ENCODE measurements at places on chromosomes 13 and 19. TPM values are rescaled to one million over a fixed set of nuclear protein-coding genes. Genes with fewer than 3 reads are reported as not detected.

DNA sequence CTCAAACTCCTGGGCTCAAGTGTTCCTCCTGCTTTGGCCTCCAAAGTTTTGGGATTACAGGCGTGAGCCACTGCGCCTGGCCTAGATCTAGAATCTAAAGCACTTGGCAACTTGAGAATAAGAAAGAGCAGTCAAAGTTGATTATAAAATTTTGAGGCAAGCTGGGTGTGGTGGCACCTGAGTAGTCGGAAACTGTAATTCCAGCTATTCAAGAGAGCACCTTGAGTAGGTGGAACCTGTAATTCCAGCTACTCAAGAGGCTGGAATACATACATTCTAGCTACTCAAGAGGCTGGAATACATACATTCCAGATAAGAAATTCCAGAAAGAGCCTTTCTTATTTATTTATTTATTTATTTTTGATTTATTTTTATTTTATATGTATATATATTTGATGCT, 8.3 kb upstream of the NAA16 start:
- no peak for DNase-seq
- no peaks in the 10 kb centered on the region for H3K4me1 ChIP-seq
- H3K36me3 ChIP-seq: no peaks in the 10 kb centered on the region
- H3K27ac ChIP-seq: no peak overlapping the region
- no peaks in the 10 kb centered on the region for H3K27me3 ChIP-seq

GRCh38 chr13:91302111-91302510, 45.4 kb upstream of the MIR17HG start:
- no peak for DNase-seq
- no peaks in the 10 kb centered on the region for H3K4me1 ChIP-seq
- H3K36me3 ChIP-seq: no peaks in the 10 kb centered on the region
- no peaks in the 10 kb centered on the region for H3K27me3 ChIP-seq
- no peak overlapping the region for H3K27ac ChIP-seq
- no peak overlapping the region for H3K4me3 ChIP-seq

- H3K36me3 ChIP-seq: no peaks in the 10 kb centered on the region
- no peaks in the 10 kb centered on the region for H3K27me3 ChIP-seq
- no peak overlapping the region for H3K27ac ChIP-seq
- no peaks in the 10 kb centered on the region for H3K4me1 ChIP-seq
Measured at GRCh38 chr13:113809934-113810333, 50.9 kb downstream of the TMEM255B start.

DNA sequence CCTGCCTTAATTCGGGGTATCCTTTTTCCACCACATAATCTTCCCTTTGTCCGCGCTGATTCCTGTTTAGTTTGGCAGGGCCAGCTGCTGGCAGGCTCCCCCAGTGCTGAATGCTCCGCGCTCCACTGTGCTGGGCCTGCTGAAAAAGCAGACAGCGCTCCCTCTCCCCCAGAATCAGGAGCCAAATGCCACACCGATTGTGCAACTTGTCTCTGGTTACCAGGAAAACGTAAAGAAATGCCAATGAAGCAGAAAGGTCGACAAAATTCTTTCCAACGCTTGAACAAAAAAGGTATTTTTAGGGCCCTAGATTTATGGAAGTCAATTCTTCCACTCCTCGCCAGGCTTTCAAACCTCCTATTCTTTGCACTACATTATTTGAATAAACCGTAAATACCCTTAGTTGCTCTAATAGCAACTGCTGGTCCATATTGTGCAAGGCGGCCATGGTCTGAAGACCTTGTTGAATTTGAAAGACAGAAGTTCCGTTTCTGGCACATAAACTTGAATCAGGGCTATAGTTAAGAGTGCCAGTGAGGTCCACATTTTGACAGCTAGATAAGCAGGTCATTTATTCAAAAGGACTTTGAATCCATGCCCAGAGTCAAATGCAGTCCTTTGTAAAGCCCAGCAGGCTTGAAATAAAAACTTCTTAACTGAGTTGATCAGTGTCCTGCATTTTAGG, 206.7 kb upstream of the RFC3 start:
- H3K27me3 ChIP-seq: no peaks in the 10 kb centered on the region
- no peaks in the 10 kb centered on the region for H3K36me3 ChIP-seq
- no peak overlapping the region for H3K4me3 ChIP-seq
- peak overlapping the region; percentile 67 for H3K27ac ChIP-seq

ZIC2 gene
- not detected for total RNA-seq

DNA sequence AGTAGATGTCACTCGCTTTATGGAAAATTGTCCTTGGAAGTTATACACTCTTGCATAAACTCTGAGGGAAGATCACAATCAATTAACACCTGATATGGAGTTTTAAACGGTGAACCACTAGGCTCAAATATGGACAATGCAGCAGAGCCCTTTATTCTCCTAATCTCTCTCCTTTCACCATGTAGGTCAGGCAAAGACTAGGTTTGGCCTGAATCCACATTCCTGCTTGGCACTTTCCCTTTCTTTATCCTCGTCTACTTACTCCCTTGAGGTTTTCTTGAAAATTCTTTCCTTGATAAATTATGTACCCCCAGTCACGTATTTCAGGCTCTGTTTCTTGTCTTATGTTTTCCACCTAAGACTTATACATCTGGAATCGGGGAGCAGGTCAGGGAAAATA, 751.7 kb downstream of the DACH1 start:
- no peak overlapping the region for H3K27ac ChIP-seq
- DNase-seq: no peak
- H3K27me3 ChIP-seq: no peaks in the 10 kb centered on the region
- H3K4me3 ChIP-seq: no peak overlapping the region

- no peak overlapping the region for H3K27ac ChIP-seq
- H3K4me1 ChIP-seq: no peaks in the 10 kb centered on the region
- H3K27me3 ChIP-seq: peaks cover 18% of the 10 kb centered on the region
- H3K4me3 ChIP-seq: no peak overlapping the region
- no peaks in the 10 kb centered on the region for H3K36me3 ChIP-seq
Measured at GRCh38 chr19:7744199-7744786, 3.0 kb downstream of the CD209 start.

ONECUT3 gene
- not detected for total RNA-seq

LRRC25 gene
- total RNA-seq: 3.3 TPM

ZNF99 gene
- not detected for total RNA-seq

- peak overlapping the region; percentile 99 for H3K27ac ChIP-seq
- no peaks in the 10 kb centered on the region for H3K36me3 ChIP-seq
- H3K4me1 ChIP-seq: peaks cover 48% of the 10 kb centered on the region
- no peak for DNase-seq
- H3K4me3 ChIP-seq: no peak overlapping the region
- H3K27me3 ChIP-seq: no peaks in the 10 kb centered on the region
Measured at GRCh38 chr19:47107202-47107952, 6.2 kb downstream of the ZC3H4 start.

- H3K36me3 ChIP-seq: no peaks in the 10 kb centered on the region
- peak; percentile 32 for DNase-seq
- H3K4me1 ChIP-seq: peaks cover 5% of the 10 kb centered on the region
- H3K27ac ChIP-seq: no peak overlapping the region
Measured at GRCh38 chr13:109412283-109412901, 374.0 kb downstream of the IRS2 start.

- H3K27ac ChIP-seq: no peak overlapping the region
- DNase-seq: no peak
- H3K4me3 ChIP-seq: no peak overlapping the region
- H3K27me3 ChIP-seq: peaks cover 4% of the 10 kb centered on the region
Measured at GRCh38 chr19:51075998-51076397, 6.7 kb downstream of the KLK14 start.

DNA sequence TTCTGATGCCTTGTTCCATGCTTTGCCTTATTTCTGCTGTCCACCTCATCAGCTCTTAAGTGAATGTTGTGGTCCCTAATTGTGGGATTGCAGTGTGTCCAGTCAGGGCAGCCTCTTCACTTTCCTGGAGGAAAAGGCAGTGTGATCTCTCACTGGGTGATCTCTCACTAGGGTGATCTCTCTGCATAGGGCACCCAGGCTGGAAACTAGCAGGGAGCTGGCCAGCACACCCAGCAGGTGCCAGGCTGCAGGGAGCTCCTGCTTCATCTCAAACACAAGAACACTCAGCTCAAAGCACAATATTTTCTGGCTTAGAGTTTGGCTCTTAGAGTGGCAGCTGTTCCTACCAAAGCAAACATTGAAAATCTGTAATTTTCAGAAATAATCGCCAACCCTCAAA, 36.5 kb upstream of the TSHZ3 start:
- H3K27me3 ChIP-seq: no peaks in the 10 kb centered on the region
- H3K4me3 ChIP-seq: no peak overlapping the region
- H3K36me3 ChIP-seq: no peaks in the 10 kb centered on the region
- H3K4me1 ChIP-seq: no peaks in the 10 kb centered on the region

ANKLE1 gene
- not detected for total RNA-seq

- H3K27me3 ChIP-seq: no peaks in the 10 kb centered on the region
- H3K4me3 ChIP-seq: no peak overlapping the region
- H3K36me3 ChIP-seq: no peaks in the 10 kb centered on the region
- H3K27ac ChIP-seq: peak overlapping the region; percentile 83
- peaks cover 24% of the 10 kb centered on the region for H3K4me1 ChIP-seq
Measured at GRCh38 chr19:3344608-3345598, 21.5 kb upstream of the NFIC start.

DNA sequence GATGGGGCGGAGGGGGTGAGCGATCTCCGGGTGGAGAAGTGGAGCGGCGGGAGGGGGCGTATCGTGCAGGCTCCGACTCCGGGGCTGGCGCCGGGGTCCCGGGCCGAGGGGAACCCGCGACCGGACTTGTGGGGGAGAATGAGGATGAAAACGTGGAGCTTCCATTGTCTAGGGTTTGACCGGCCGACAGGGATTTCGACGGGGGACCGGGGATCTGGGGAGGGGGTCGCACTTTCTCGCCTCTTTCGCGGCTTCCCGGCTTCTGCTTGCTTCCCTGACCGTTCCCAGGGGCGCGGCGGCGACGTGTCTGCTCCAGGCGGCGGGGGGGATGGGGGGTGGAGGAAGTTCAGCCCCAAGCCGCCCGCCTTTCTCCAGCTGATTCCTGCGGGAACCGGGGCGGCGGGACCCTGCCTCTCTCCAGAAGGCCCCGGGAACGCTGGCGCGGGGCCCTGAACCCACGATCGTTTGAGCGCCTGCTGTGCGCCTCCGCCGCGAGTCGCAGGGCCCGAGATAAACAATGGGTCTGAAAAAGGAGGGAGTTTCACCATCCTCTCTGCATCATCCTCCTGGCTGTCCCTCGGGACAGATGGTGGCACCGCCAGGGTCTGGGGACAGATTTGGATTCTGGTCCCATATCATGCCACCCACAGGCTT, 790 bp downstream of the TPM4 start:
- peak; percentile 73 for DNase-seq
- peak overlapping the region; percentile 100 for H3K27ac ChIP-seq
- no peaks in the 10 kb centered on the region for H3K27me3 ChIP-seq
- H3K4me3 ChIP-seq: peak overlapping the region; percentile 99
- peaks cover 69% of the 10 kb centered on the region for H3K4me1 ChIP-seq

DNA sequence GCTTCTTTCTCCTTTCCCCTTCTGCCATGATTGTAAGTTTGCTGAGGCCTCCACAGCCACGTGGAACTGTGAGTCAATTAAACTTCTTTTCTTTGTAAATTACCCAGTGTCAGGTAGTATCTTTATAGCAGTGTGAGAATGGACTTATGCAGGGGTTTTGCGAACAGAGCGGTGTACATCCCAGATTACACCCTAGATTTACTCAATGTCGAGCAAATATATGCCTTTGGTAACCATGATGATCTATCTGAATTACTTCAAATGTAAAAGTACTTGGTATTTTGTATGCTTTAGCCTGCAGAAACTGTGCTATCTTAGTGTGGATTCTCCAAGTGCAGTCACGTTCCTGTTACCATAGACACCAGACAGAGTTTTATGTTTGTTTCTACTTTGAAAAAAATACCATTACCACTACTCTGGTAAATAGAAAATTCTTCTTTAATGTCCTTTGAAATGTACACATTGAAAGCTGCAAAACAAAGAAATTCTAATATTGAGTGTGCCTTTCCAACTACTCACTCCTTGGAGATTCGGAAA, 510.4 kb upstream of the ARGLU1 start:
- H3K4me3 ChIP-seq: no peak overlapping the region
- H3K36me3 ChIP-seq: no peaks in the 10 kb centered on the region
- H3K4me1 ChIP-seq: no peaks in the 10 kb centered on the region
- H3K27me3 ChIP-seq: no peaks in the 10 kb centered on the region
- DNase-seq: no peak

OVOL3 gene
- not detected for total RNA-seq

- H3K4me1 ChIP-seq: peaks cover 20% of the 10 kb centered on the region
- no peak overlapping the region for H3K4me3 ChIP-seq
- peaks cover 5% of the 10 kb centered on the region for H3K36me3 ChIP-seq
- H3K27ac ChIP-seq: no peak overlapping the region
- DNase-seq: no peak
- H3K27me3 ChIP-seq: no peaks in the 10 kb centered on the region
Measured at GRCh38 chr19:39370735-39371134, 20.2 kb downstream of the PAF1 start.

GRCh38 chr19:54030895-54031586, 32.7 kb downstream of the VSTM1 start:
- peaks cover 23% of the 10 kb centered on the region for H3K27me3 ChIP-seq
- no peak overlapping the region for H3K27ac ChIP-seq
- no peak overlapping the region for H3K4me3 ChIP-seq
- H3K4me1 ChIP-seq: no peaks in the 10 kb centered on the region
- H3K36me3 ChIP-seq: no peaks in the 10 kb centered on the region
- no peak for DNase-seq

PSG6 gene
- total RNA-seq: not detected

- DNase-seq: no peak
- peaks cover 2% of the 10 kb centered on the region for H3K36me3 ChIP-seq
- H3K27me3 ChIP-seq: no peaks in the 10 kb centered on the region
- H3K4me1 ChIP-seq: no peaks in the 10 kb centered on the region
Measured at GRCh38 chr13:20654156-20654555, 49.3 kb upstream of the IL17D start.

DNA sequence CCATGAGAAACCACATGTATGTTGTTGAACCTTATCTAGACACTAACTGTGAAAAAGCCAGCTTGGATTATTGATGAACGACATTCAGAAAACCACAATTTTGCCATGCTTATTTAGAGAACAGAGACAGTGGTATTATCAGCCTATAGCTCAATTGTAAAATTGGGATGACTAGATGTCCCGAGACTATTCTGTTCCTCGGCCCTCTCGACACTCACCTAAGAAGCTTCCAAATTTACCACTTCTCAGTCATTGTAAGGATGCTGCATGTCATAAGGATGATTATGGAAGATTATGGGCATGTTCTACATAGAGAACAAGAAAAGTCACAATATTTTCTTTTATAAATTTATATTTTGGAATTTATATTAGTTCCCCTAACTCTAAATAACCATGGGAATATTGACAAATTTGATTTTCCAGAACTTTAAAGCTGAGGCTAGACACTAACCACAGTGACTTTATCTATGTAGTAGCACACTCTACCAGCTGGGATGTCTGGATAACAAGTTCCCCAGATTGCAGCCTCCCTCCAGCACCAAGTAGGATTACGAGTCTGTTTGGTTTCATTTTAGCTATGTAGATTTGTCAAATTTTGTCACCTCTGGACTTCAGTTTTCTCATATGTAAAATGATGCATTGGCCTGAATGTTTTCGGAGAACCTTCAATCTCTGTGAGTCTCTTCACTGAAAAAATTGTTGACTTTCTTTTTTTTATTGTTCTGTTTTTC, 513.6 kb downstream of the IRS2 start:
- no peaks in the 10 kb centered on the region for H3K27me3 ChIP-seq
- DNase-seq: no peak
- H3K4me3 ChIP-seq: no peak overlapping the region
- no peak overlapping the region for H3K27ac ChIP-seq
- no peaks in the 10 kb centered on the region for H3K36me3 ChIP-seq

ZNF667 gene
- 0.82 TPM for total RNA-seq

GRCh38 chr13:43357564-43357963, 334.2 kb downstream of the DNAJC15 start:
- H3K4me3 ChIP-seq: no peak overlapping the region
- H3K4me1 ChIP-seq: no peaks in the 10 kb centered on the region
- H3K27ac ChIP-seq: no peak overlapping the region
- no peaks in the 10 kb centered on the region for H3K36me3 ChIP-seq

CEACAM8 gene
- total RNA-seq: not detected

Data from transverse colon (tissue), 4 donors.